T follicular helper cell (primary cell): ENCODE measurements at places on chromosomes 5 and 9.

DNA sequence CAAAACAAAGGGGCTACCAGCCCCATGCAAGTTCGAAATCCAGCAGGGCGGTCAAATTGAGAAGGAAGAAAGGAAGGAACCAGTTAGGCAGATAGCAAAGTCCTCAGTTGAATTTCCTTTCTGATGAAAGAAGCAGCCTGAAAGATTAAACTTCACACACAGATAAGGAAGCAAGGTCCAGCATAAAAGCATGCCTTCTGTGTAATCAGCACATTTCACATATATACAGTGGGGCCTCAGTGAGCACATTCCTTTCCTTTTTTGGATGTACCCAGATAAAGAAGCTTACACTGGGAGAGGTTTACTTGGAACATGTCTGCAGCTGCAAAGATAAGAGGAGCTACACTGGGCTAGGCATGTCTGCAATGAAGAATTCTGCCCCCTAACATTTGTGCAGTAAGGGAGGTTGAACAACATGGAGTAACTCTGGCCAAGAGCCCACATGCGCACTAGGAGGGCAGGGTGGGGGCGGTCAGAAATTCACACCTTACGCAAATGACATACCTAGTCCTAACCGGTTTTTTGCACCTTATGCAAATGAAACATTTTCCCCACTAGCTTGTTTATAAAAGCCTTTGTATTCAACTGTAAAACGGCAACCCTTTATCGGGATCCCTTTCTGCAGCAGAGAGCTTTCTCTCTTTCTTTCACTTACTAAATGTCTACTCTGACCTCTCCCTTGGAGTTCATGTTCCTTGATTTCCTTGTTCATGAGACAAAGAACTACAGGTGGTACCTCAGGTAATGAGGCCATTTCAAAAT lies 149.7 kb upstream of the FBXL17 start:
- no peak for DNase-seq

- DNase-seq: no peak
These were observed 77.6 kb downstream of the CDO1 start for GRCh38 chr5:115738830-115739229.

GRCh38 chr5:14579731-14580397 lies 1.7 kb upstream of the OTULINL start:
- DNase-seq: no peak

DNA sequence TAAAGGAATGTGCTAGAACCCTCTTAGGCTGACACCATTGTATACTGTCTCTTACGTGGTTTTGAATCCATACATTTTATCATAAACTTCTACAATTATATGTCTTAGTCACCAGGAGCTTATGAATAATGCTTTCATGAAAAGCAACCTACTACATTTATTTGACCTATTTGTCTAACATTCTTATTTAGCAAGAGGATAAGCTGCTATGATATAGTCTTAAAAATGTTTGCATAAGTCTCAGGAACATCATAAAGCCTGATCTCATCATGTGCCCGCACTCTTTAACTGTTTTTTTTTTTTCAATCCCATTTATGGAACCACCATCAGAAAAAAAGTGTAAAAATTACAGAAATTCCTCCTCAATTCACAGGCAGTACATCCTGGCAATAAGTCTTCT lies 59.7 kb downstream of the CDH12 start:
- DNase-seq: no peak

GRCh38 chr9:124320062-124320973 lies 62.6 kb downstream of the NEK6 start:
- DNase-seq: no peak

DNA sequence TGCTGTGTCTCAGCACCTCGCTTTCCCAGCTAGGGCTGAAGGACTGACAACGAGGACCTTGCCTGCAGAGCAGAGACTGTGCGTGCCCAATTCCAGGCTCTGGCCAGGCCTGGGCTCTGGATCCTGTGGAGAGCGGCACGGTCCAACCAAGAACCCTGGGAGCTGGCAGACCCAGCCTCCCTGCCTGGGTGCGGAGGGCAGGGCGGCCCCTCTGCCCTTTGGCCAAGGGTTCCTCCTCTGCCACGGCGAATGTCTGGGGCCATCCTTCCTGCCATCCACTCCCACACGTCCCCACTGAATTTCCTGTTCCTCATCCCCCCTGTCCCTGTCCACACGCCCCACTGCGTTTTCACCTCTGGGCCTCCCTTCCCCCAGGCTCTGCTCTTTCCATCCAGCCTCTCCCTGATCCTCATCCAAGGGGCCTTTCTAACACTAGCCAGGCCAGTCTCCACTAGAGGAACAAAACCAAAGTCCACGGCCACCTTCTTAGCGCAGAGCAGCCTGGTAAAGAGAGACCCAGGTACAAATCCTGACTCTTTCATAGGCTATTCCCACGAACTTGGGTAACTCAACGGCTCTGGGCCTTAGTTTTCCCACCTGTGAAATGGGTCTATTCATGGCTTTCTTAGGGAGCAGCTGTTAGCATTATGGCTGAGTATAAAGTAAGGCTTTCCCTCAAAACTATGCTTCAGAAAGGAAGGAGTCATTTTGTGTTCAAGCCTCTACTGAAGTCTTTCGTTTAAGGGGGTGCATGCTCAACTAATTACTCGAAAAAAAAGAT lies 95.5 kb upstream of the PHYKPL start:
- DNase-seq: no peak

- no peak for DNase-seq
These were observed 1145.6 kb upstream of the WWC1 start for GRCh38 chr5:167145841-167146240.
